ENCODE measurements at places on chromosomes 4 and X.
A peak's percentile ranks its signal among the peaks of the same experiment; 100 is the strongest.

- no peak for DNase-seq
These were observed 408.6 kb upstream of the ACTRT1 start for GRCh38 chrX:128460835-128461234.

- DNase-seq: no peak
These were observed 42.2 kb downstream of the UGT2A3 start for GRCh38 chr4:68909385-68909784.

DNA sequence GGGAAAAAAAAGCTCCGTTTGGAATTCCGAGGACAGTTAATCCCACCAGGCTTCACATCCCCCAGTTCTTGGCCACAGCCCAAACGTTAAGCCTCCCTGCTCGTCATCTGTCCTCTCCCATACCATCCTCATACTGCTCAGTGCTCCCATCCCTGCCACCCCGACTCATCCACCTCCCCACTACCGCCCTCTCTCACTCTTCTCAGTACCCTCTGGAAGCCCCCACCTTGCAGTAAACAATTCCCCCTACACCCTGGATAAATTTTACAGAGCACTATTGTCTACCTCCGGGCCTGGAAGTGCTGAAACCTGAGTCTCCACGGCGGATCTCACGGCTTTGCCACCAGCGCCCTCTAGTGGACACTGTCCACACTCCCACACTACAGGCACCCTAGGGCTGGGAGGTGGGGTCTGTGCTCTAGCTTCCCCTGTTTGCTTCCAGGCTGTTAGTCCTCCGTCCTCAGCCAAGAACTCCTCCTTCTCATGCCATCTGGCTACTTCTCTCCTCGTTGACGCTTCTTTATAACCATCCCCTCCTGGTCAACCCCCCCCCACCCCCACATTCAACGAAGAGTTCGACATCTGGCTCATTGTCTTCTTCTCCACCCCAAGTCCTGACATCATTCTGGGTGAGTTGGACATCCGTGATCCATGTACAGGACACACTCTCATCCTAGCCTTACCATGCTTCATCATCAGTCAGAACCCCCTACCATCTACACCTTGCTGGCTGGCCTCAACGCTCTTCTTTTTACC is 54.5 kb downstream of the RTL9 start:
- peak; percentile 36 for DNase-seq

GRCh38 chr4:163587867-163588266 is 93.4 kb downstream of the TMA16 start:
- DNase-seq: no peak

- DNase-seq: no peak
These were observed 626 bp downstream of the JADE3 start for GRCh38 chrX:46912603-46913491.

DNA sequence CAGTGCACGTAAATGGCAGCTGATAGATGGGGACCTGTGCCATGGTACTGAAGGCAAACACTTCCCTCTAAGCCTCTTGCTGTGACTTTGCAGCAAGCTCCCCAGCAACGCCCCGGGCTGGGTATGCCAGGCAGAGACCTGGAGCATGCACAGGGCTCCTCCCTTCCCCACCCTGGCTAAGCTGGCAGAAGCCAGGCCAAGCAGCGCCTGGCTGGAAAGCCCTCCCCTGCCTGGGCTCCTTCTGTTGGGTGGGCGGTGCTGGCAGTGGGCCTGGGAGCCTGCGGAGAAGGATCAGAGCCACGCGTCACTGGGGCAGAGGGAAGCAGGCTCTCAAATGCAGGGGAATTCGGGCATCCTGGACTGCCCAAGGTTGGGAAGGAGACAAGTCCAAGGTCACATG is 3.6 kb downstream of the ATP2B3 start:
- no peak for DNase-seq

DNA sequence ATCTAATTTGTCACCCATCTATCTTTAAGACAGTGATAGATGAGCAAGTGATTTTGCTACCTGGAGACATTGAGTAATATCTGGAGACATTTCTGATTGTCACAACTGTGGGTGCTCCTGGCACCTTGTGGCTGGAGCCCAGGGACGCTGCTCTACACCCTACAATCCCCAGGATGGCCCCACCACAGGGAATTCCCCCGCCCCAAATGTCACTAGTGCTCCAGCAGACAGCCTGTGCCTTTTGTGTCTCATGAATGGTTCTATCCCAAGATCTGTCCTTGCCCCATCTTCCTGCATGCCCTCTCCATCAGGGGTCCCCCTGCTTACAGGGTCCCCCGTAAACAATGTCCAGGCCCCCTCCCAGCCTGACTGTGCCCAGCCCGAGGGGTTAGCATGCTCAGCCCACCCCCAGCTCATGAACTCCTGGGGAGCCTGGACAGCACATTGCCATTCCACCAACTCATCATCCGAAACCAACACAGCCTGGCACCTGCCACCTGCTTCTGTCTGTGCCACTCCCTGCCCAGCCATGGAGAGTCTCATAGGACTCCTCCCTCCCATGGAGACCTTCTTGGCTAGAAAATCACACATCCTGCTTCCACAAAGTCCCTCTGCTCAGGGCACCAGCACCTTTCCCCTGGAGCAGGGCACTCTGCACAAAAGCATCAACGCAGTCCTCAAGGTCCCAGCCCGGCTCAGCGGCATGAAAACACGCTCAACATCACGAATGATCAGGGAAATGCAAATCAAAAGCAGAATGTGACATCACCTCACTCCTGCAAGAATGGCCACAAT is 5.7 kb downstream of the P2RY8 start:
- DNase-seq: no peak

GRCh38 chrX:9729171-9729885 is 36.3 kb downstream of the GPR143 start:
- no peak for DNase-seq

GRCh38 chrX:110081740-110082139 is 78.8 kb downstream of the TMEM164 start:
- DNase-seq: no peak

DNA sequence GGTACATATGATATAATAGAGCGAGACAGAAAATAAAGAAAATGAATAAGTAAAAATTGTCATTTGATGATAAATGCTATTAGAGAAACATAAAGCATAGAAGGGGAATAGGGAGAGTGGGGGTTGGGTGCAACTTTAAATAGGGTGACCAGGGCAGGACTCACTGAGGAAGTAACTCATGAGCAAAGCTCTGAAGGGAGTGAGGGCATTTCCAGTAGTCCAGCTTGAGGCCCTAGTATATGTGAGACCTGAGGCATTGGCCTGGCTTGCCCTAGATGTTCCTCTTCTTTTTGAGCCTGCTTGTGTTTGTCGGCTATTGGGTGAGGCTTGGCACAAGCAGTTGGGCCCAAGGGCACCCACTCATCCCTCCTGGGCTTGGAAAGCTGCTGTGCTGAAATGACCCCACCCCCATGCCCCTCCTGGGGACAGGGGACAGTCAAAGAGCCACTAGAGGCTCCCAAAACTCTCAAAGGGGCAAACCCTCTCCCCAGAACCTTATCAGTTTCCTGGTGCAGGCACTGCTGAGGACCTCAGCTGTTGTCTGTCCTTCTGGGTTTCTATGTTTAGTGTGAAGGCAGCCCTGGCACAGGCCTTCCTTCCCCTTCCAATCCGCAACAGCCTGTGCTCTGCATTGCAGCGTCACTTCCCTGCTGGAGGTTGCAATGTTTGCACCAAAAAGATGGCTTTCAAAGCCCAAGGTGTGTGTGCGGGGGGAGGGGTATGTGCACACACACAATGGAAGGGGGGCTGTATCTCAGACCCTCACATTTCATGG is 40.1 kb downstream of the APLN start:
- DNase-seq: no peak

GRCh38 chrX:19799319-19800182 is 87.8 kb downstream of the SH3KBP1 start:
- no peak for DNase-seq

GRCh38 chrX:130846746-130847145 is 56.3 kb downstream of the ENOX2 start:
- no peak for DNase-seq

DNA sequence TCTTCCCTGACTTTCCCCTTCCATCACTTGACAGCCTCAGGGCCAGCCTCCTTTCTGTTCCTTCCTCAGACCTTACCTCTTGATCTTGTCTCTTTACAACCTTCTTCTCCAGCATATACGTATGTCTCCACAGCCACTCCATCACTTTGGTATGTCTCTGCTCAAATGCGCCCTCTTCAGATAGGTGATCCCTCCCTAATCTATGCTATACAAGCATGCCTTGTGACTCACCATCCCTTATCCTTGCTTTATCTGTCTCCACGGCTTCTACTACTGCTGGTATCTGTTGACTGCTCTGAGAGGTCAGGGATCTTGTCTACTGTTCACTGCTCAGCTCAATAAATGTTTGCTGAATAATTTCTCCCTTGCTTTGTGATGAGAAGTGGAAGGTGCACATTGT is 9.0 kb downstream of the ARAP2 start:
- DNase-seq: no peak

DNA sequence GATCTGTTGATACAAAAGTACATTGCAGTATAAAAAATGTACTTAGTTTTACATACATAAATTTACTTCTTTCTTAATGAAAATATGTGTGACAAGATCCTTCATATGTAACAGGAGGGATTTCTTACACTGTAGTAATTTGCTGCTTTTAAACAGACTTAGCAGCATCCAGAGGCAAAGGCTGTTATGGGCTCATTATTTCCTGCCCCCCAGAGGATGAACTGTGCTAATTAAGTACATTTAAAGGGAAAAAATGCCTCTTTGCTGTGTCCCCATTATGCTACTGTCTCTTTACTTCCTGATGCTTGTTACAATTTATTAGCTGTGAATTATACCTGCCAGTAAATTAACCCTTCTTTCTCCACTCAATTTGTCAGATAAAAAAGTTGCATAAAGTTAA is 47.1 kb downstream of the NDST3 start:
- no peak for DNase-seq

GRCh38 chr4:1255699-1256098 is 6.8 kb upstream of the CTBP1 start:
- DNase-seq: no peak

DNA sequence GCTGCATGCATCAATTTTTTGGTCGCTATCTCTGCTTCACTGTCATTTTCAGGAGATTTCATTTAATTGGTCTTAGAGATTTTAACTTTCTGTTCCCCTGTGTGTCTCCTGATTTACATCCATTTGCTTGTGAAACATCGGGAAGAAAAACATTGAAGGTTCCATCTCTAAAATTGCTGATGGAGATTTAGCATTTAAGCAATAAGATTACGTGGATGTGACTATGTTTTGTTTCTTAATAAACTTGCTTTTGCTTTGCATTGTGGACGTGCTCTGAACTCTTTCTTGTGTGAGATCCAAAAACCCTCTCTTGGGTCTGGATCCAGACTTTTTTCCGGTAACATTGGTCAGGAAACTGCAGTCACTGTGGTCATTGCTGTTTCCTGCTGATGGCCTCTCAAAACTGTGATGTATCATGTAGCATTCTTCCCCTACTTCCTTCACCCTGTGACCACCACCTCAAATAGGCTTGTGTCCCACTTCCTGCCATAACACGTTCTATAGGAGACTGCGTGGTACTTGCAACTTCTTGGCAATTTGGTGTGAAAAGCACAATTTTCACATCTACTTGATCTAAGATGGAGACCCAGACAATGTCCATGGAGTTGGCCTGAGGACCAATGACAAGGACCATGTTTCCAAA is 4.9 kb downstream of the CXCL2 start:
- DNase-seq: no peak

DNA sequence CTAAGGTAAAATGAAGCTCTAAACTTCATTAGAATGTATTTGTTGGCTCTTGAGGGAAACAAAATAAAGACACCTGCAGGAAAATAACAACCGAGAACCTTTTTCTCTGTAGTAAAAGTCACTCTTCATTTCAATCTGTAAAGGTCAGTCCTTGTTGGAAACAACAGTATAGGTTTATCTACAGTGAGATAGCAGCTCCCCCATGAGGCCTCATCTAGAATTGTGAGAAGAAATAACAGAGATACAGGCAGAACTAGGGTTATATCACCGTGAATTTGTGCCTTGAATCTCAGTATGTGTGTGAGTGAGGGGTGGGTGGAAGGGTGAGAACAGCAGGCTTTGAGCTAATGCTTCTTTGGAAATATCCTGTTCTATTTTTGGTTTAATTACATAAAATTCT is 107.8 kb upstream of the FMR1 start:
- DNase-seq: no peak

GRCh38 chr4:76198411-76199237 is 15.0 kb downstream of the SCARB2 start:
- no peak for DNase-seq

GRCh38 chr4:44661940-44662622 is 10.7 kb upstream of the YIPF7 start:
- no peak for DNase-seq

DNA sequence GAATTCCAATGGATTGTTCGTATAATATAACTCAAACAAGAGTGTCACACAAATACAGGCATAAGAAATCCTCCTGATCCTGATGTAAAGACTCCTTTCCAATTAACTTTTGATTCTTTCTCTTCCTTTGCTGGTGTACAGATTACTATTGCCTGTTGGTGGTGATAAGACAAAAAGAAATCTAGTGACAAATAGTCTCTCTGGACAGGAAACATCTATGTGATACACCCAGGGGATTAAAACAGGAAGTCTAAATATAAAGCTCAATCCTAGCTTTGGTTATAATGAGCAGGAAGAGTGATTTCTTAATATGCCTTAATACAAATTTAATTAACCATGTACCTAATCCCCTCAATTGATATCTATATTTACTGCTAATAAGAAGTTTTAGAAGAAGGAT is 45.1 kb downstream of the ARHGEF6 start:
- no peak for DNase-seq

DNA sequence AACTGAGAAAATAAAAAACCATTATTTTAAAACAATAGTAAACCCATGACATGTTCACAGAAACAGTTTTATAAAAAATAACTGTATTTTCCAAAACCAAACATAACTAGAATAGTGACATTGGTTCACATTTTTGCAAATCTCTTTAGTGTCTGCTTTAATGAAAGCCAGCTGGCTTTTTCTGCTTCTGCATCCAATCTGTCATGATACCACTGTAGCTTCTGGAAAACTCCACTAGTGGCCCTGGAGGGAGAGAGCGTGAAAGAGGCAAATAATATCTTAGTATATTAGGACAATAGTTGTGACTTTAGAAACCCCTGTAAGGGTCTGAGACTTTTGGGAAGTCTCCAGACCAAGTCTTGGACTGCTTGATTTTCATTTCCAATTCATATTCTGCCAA is 31.1 kb downstream of the FGFBP1 start:
- DNase-seq: no peak

DNA sequence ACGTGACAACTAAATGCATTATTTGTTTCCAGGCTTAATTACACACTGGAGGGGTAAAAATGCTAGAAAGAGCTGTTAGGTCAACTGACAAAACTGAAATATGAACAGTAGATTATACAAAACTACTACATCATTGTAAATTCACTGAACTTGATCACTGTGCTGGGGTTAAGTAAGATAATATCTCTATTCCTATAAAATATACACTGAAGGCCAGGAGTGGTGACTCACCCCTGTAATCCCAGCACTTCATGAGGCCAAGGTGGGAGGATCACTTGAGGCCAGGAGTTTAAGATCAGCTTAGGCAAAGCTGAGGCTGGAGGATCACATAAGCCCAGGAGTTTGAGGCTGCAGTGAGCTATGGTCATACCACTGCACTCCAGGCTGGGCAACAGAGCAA is 31.8 kb upstream of the NKX6-1 start:
- no peak for DNase-seq

Data from stimulated activated CD8-positive, alpha-beta memory T cell treated with anti-CD3 and anti-CD28 coated beads, Interleukin-7, amount 100 ng/mL, for 4 hours (primary cell).